Naive thymus-derived CD4-positive, alpha-beta T cell (primary cell): ENCODE measurements at places on chromosomes 6 and 20.

GRCh38 chr20:58054780-58055373 lies 173.6 kb downstream of the ANKRD60 start:
- DNase-seq = no peak

DNA sequence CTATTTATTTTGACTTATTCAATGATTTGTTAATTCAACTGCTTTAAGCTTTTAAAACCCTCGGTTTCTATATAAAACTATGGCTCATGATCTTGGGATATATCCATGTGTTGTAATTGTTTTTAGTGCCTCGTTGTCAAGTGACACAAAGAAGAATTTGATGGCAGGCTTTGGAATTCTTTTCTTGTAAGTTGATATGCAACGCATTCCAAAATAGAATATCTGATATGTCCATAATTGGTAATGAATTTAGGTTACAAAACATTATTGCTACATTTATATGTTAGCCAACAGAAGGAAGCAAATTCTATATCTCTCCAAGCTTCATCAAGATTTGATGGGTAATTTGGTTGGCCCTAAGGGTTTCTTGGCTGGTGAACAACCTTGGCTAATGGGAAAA lies 220.4 kb upstream of the RIMS1 start:
- no peak for DNase-seq

DNA sequence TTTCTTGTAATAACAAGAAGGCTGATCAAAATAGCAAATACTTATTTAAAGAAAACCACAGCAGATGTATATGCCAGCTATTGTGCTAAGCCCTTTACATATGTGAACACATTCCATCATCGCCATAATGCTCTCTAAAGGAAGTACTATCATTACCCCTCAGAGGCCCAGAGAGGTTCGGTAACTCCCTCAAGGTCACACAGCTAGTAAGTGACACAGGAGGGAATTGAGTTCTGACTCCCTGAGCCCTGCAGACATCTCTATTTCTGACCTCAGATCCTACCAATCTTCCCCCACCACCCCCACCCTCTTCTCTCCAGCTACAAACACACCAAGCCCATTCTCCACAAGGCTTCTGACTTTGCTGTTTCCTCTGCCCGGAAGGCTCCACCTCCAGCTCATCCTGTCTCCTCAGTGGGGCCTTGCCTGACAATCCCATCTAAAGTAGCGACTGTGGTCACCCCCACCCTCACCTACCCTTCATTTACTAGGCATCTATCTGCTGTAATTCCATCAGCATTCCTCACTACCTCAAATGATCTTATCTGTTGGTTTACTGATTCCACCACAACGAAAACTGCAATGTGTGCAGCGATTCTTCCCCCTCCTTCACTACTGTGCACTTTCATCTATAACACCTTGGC lies 234.5 kb downstream of the LRFN2 start:
- no peak for DNase-seq

- DNase-seq = no peak
These were observed 104.5 kb downstream of the CTNNBL1 start for GRCh38 chr20:37798312-37798711.

DNA sequence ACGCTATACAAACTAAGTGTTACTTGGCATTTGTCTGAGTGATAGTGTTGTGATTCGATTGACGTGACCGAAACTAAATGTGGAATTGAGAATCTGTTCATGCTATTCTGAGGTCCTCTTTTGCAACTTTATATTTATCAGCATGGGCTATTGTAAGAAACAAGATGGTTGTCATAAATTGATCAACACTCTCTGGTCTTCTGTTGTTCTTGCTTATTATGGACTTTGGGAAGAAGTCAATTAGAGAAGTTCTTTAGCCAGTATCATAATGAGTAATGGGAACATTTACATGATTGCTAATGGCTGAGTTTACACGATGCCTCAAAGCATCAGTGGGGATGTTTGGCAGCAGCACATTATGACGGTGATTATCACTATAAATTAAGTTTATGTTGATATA lies 195.0 kb downstream of the CD83 start:
- DNase-seq = no peak

DNA sequence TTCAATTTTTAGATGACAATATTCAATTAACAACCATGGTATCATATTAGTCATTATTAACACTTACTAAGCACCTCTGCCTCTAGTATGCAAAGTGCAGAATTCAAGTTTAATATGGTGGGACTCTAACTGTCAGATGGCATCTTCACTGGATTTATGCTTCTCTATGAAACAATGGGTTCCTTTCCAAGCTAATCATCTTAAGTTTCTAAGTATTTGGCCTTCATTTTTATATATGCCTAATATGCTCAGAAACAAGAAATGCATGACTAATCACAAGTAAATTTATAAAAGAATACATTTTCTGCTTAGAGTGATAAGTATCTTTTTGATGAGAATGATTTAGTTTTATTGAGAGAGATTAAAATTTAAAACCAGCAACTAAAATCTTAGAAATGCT lies 144.7 kb downstream of the HIVEP2 start:
- DNase-seq = no peak

GRCh38 chr6:128379577-128379976 lies 140.8 kb downstream of the PTPRK start:
- no peak for DNase-seq

GRCh38 chr6:27978705-27979104 lies 21.7 kb downstream of the OR2B6 start:
- DNase-seq = no peak

GRCh38 chr6:157107915-157108651 lies 215.2 kb downstream of the TMEM242 start:
- no peak for DNase-seq

- DNase-seq = no peak
These were observed 69.1 kb upstream of the TOP1 start for GRCh38 chr20:40959325-40960092.

- no peak for DNase-seq
These were observed 152.6 kb upstream of the SMLR1 start for GRCh38 chr6:130674604-130675003.

DNA sequence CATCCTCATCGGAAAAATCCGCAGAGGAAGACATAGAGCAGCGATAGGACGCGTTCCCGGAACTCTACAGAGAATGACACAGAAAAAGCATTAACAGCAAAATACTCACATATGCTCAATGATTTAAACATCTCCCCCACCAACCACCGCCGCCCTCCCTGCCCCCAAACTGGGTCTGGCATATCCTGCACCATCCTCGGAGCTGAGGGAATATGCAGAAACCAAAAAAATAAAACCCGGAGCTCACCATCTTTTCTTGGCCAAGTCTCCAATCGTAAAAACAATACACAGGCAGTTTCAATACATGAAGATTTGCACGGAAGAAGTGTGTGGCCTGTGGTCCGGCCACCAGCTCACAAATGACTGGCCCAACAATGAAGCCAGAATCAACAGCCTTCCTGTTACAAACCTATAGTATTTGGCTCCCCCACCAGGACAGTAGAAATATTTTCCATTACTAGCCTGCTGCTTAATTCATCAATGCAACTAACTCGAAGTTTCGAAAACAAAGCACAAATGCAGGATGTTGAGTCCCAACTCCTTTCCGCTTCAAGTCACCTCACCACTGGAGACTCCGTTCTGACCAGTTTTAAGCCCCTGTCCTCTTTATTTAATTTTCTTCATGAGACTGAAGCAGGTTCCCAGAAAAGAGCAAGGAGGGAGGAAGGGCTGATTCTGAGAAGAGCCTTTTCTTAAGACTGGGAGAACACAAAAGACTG lies 103.2 kb upstream of the BEND6 start:
- peak; percentile 8 for DNase-seq

DNA sequence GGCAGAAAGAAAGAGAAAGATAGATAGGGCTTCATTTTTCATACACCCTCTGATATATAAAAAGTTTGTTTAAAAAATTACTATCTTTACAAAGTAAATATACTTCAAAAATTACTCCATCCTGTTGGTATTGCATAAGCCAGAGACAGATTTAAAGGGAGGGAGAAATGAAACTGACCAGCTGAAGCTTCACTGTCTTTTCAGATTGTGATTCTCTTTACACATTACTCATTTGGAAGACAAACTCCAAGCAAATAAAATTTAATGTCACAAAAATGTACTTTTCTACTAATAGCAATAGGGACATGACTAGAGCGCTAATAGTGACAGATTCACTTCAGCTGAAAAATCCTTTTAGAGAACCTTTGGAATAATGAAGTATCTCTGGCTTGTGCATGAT lies 38.6 kb upstream of the MARCKS start:
- DNase-seq = no peak

GRCh38 chr6:156167016-156167624 lies 610.1 kb upstream of the ARID1B start:
- peak; percentile 28 for DNase-seq

DNA sequence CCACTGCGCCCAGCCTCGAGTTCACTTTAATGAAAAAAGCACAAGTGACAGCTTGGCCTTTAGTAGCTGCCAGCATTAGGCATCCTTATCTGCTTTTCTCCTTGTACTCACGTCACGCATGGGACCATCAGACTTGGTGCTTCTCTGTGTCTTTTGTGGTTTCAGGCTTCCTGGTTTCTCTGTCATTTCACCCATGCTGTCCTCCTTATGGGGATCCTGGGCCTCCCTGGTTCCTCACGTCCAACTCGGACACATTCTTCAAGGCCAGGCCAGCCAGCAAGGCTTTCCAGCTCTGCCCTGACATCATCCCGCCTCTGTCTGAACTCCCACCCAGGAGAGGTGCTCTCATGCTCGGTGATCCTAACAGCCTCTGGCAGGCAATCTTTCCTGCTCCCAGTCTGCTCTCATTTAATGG lies 83.2 kb downstream of the TIAM2 start:
- DNase-seq = no peak

- peak; percentile 45 for DNase-seq
These were observed 5.6 kb downstream of the SRSF3 start for GRCh38 chr6:36599791-36600209.

- no peak for DNase-seq
These were observed 35.8 kb upstream of the BHLHE23 start for GRCh38 chr20:63042448-63043071.

GRCh38 chr6:111872401-111873177 lies 663 bp downstream of the FYN start:
- peak; percentile 60 for DNase-seq

DNA sequence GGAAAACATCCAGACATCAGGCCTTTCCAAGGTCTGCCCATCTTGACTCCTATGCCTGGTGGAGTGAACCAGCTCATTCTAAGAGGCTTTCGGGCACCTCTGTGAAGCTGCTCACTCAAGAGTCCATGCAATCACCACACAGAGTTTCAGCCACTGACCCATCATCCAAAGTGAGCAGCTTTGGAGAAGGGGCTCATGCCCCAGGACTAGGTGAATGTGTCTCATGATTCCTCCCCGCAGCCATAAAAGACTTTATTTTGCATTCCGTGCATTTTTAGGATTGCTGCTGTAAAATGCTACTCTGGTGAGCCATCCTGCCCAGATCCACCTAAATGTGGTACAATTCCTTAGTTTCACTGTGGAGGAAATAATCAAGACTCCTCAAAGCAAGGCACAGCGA lies 44.5 kb upstream of the EZR start:
- DNase-seq = no peak

GRCh38 chr6:142918339-142919042 lies 26.5 kb downstream of the HIVEP2 start:
- DNase-seq = no peak

DNA sequence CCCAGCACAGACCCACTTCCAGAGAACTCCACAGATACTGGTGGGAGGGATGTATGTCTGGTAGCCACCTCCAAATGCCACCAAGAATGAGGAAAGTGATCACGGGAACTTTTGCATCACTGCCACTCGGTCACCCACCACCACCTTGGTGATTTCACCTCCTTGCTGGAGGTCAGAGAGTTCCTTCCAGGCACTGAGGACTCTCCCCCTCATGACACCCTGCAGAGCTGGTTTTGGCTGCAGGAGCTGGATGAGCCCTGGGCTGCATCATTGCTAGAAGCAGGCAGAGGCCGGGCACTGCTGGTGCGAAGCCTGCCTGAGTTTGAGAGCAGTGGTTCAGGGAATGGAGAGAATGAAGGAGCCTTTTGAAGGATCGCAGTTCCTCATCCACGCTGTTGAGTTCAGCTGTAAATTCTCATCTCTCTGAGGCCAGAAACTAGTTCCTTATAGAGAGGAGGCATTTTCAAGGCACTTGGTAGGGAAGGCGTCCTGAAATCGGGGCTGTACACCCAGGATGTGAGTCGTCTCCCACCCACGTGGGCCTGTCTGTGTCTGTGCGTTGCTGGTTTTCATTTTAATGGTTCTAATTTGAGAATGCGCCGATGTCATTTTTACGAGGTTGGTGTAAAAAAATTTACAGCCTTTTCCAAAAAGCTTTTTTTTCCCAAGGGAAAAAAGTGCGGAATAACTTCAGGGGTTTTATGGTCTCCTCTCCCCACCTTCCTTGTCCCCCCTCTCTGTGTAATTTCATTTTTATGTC lies 25.0 kb downstream of the FOXP4 start:
- no peak for DNase-seq

DNA sequence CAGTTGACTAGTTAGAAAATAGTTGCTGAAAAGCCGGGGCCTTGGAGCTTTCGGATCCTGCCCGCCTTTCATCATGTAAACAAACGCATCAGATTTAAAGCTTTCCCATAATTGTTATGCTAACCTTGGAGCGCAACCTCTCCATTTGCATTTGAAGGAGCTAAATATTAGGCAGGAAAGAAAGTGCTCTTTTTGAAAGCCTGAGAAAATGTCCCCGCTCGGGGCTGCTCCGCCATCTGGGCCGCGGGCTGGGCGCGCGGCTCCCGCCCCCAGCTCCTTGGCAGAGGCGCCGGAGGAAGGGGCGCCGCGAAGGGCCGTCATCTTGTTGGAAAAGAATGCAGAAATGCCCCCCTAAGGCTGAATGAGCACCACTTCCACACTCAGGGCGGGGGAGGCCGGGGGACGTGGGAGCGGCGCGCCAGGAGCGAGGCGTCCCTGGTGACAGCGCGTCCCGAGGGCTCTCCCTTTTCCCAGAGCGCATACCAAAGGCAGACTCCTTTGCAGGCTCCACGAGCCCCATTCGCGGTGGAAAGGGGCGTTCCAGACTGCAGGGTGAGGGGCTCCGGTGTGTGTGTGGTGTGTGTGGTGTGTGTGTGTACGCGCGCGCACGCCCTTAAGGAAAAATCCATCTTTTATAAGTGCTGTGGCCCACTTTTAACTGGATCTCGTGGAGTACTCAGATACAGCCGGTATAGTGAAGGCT lies 145.6 kb upstream of the ID4 start:
- DNase-seq = no peak

DNA sequence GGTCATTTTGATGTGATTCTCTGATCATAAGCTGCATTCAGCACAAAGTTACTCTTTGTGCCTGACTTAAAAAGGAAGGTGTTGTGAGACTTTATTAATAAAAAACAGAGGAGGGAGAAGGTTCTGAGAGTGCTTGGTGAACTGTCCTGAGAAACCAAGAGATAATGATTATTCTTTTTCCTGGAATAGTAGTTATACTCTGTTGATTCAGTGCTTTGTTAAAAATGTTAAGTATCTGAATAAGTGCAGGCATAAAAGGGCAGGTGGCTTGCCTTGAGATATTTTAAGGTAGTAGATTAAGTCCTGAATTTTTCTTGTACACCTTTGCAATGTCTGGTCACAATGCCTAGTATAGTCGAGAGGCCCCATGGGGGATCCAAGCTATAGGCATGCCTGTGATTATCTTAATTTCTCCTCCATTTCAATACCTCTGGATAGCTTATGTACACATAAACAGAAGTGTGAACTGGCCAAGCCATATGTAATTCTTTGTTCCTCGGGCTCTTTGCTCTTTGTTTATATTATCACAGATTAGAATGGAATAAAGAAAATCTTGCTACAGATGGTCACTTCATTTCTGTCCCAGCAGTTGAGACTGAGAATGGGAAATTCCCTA lies 50.0 kb downstream of the SOBP start:
- no peak for DNase-seq
